ENCODE measurements at places on chromosomes 7 and 10. TPM values are rescaled to one million over a fixed set of nuclear protein-coding genes. Genes with fewer than 3 reads are reported as not detected.

DNA sequence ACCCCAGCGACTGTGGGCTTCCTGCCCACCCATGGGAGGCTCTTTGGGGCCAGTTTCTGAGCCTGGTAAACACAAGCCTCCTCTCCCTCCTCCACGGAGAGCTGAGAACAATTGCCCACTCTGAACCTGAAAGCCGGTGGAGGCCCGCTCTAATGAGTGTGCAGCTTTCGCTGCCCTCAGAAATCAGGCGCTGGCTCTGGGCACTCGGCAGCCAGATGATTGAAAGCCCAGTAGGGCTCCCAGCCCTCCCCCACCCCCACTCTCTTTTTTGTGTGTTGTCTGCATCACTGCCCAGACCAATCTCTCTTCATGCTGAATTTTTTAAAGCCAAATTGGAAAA, 438.9 kb downstream of the RPS24 start:
- H3K36me3 ChIP-seq = no peaks in the 10 kb centered on the region
- no peak for DNase-seq
- H3K27ac ChIP-seq = peak overlapping the region; percentile 71
- no peaks in the 10 kb centered on the region for H3K27me3 ChIP-seq

- no peaks in the 10 kb centered on the region for H3K36me3 ChIP-seq
- DNase-seq = no peak
- no peak overlapping the region for H3K4me3 ChIP-seq
- no peaks in the 10 kb centered on the region for H3K27me3 ChIP-seq
Observed at GRCh38 chr7:84624527-84624926, 429.9 kb upstream of the SEMA3A start.

DNA sequence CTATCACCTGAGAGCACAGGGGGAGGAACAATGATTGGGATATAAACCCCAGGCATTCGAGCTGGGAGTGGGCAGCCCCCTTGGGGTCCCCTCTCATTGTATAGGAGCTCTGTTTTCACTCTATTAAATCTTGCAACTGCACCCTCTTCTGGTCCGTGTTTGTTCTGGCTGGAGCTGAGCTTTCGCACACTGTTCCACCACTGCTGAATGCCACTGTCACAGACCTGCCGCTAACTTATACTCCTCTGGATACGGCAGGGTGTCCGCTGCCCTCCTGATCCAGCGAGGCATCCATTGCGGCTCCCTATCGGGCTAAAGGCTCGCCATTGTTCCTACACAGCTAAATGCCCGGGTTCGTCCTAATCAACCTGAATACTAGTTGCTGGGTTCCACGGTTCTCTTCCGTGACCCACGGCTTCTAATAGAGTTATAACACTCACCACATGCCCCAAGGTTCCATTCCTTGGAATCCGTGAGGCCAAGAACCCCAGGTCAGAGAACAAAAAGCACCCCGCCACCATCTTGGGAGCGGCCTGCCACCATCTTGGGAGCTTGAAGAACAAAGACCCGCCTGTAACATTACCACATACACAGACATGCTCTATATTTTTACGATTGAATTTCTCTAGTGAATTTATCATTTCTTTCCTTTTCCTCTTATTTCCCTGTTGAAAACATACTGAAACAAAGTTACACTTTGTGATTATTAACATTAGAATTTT, 9.0 kb downstream of the ZWINT start:
- no peaks in the 10 kb centered on the region for H3K4me1 ChIP-seq
- H3K4me3 ChIP-seq = no peak overlapping the region
- no peak overlapping the region for H3K27ac ChIP-seq
- no peaks in the 10 kb centered on the region for H3K36me3 ChIP-seq

- H3K4me3 ChIP-seq = no peak overlapping the region
- H3K4me1 ChIP-seq = no peaks in the 10 kb centered on the region
Observed at GRCh38 chr7:8161364-8161828, 100.6 kb downstream of the ICA1 start.

- no peaks in the 10 kb centered on the region for H3K4me1 ChIP-seq
- H3K36me3 ChIP-seq = no peaks in the 10 kb centered on the region
- peak; percentile 45 for DNase-seq
- no peak overlapping the region for H3K27ac ChIP-seq
- no peaks in the 10 kb centered on the region for H3K27me3 ChIP-seq
Observed at GRCh38 chr10:96740579-96741281, 20.4 kb upstream of the PIK3AP1 start.

- no peak overlapping the region for H3K27ac ChIP-seq
- peaks cover 9% of the 10 kb centered on the region for H3K4me1 ChIP-seq
- DNase-seq = no peak
- H3K27me3 ChIP-seq = no peaks in the 10 kb centered on the region
Observed at GRCh38 chr10:58275908-58276307, 6.9 kb downstream of the CISD1 start.

DNA sequence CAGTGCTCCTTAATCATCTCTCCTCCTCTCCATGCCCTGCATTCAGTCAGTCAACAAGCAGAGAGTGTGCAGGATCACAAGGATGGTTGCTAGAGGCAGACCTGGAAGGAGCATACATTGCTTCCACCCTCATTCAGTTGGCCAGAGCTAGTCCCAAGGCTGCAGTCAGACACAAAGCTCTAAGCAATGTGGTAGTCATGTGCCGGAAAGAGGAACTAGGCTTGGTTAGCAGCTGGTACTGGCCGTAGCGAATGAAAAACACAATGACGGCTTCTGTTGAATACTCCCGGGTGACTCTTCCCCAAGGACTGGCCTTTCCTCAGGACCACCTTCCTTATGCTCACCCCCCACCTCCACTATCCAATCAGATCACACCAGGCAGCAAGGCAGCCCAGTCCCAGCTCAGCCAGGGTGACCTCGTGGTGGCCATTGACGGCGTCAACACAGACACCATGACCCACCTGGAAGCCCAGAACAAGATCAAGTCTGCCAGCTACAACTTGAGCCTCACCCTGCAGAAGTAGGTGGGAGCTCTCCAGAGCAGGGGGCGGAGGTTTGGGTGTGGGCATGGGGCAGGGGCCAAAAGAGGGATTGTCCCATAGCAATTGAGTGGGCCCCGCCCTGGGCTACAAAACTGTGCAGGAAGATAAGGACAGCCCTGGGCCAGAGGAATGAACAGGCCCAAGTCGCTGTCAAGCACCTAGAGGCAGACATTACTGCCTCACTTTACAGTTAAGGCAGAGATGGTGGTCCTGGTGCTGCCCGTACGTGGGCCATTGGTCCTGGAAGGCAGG, 10.9 kb downstream of the LDB3 start:
- no peaks in the 10 kb centered on the region for H3K36me3 ChIP-seq
- no peak overlapping the region for H3K4me3 ChIP-seq
- DNase-seq = peak; percentile 41
- H3K4me1 ChIP-seq = peaks cover 24% of the 10 kb centered on the region
- H3K27ac ChIP-seq = no peak overlapping the region

GRCh38 chr7:38142736-38143135, 35.3 kb upstream of the STARD3NL start:
- H3K27ac ChIP-seq = no peak overlapping the region
- no peak for DNase-seq
- H3K36me3 ChIP-seq = no peaks in the 10 kb centered on the region
- no peak overlapping the region for H3K4me3 ChIP-seq
- no peaks in the 10 kb centered on the region for H3K27me3 ChIP-seq

GRCh38 chr10:66822801-66823200, 103.0 kb upstream of the LRRTM3 start:
- no peaks in the 10 kb centered on the region for H3K36me3 ChIP-seq
- H3K4me1 ChIP-seq = peaks cover 9% of the 10 kb centered on the region
- DNase-seq = peak; percentile 15

GRCh38 chr7:31320675-31321074, 19.9 kb downstream of the NEUROD6 start:
- no peak overlapping the region for H3K4me3 ChIP-seq
- DNase-seq = no peak
- H3K36me3 ChIP-seq = no peaks in the 10 kb centered on the region

DNA sequence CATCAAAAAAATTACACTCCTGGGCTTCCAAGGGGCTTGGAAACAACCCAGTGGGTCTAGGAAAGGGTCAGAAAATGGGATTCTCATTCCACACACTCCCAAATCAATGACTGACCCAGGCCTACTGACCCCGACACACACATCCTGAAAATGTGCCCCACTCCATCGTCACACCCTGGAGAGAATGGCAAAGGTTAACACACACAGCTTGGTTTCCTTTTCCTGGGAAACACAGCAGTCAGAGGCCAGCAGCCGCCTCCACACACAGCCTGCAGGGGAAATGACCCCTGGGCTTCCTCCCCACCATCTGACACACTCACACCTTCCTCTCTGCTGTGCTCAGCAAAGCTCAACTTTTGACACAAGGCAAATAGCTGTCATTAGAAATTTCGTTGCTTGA, 42.9 kb downstream of the SH3PXD2A start:
- H3K27me3 ChIP-seq = no peaks in the 10 kb centered on the region
- peaks cover 46% of the 10 kb centered on the region for H3K4me1 ChIP-seq
- no peak overlapping the region for H3K4me3 ChIP-seq
- H3K36me3 ChIP-seq = no peaks in the 10 kb centered on the region

GRCh38 chr7:150937848-150938561, 40.1 kb downstream of the KCNH2 start:
- DNase-seq = no peak
- H3K4me3 ChIP-seq = no peak overlapping the region
- no peaks in the 10 kb centered on the region for H3K27me3 ChIP-seq

DNA sequence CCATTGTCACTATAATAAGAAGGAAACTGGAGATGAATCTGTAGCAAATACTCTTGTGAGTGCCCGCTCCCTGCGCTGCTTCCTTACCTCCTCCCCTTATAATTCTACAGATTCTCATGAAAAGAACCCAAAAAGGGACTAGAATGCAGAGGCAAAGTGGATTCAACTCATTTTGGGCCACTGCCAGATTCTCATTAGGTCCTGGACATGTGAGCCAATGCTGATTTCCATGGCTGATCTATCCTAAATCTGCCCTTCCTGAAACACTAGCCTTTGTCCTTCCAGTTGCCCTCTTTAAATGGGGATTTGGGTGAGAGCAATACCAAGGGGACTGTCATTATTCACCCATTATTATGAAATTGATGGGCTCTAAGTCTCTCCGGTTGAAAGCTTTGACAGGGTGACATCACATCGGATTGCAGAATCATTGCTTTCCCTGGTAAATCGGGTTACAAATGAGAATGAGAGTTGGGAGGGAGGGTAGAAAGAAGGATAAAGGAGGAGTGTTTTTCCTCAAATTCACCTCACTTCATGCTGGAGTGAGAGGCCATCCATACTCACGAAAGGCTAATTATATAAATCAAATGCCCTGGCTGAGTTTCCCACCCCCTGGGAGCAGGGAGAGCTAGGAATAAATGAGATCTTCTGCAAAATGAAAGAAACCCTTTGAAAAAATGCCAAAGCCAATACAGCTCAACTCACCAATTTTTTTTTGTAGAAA, 37.5 kb downstream of the PTN start:
- H3K27ac ChIP-seq = no peak overlapping the region
- H3K4me1 ChIP-seq = no peaks in the 10 kb centered on the region
- no peak overlapping the region for H3K4me3 ChIP-seq
- no peak for DNase-seq
- no peaks in the 10 kb centered on the region for H3K27me3 ChIP-seq

DNA sequence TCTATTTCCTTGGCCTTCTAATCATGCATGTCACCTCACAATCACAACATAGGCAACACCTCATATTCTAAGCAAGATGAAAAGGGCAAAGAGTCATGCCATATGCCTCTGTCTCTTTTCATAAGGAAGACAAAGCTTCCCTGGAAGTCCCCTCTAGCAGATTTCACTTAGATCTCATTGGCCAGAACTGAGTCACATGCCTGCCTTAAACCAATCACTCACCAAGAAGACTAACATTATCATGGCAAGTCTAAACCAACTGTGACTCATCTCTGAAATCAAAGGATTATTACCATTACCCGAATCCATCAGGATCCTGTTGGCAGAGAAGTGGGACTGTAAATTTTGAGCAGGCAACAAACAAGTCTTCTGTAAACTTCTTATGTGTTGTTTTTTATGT, 27.8 kb downstream of the CAV1 start:
- H3K4me1 ChIP-seq = no peaks in the 10 kb centered on the region
- H3K27me3 ChIP-seq = no peaks in the 10 kb centered on the region
- no peaks in the 10 kb centered on the region for H3K36me3 ChIP-seq

- H3K4me1 ChIP-seq = no peaks in the 10 kb centered on the region
- no peak overlapping the region for H3K4me3 ChIP-seq
- H3K36me3 ChIP-seq = no peaks in the 10 kb centered on the region
- no peaks in the 10 kb centered on the region for H3K27me3 ChIP-seq
- no peak for DNase-seq
Observed at GRCh38 chr10:27911011-27911410, 87.9 kb downstream of the ODAD2 start.

DNA sequence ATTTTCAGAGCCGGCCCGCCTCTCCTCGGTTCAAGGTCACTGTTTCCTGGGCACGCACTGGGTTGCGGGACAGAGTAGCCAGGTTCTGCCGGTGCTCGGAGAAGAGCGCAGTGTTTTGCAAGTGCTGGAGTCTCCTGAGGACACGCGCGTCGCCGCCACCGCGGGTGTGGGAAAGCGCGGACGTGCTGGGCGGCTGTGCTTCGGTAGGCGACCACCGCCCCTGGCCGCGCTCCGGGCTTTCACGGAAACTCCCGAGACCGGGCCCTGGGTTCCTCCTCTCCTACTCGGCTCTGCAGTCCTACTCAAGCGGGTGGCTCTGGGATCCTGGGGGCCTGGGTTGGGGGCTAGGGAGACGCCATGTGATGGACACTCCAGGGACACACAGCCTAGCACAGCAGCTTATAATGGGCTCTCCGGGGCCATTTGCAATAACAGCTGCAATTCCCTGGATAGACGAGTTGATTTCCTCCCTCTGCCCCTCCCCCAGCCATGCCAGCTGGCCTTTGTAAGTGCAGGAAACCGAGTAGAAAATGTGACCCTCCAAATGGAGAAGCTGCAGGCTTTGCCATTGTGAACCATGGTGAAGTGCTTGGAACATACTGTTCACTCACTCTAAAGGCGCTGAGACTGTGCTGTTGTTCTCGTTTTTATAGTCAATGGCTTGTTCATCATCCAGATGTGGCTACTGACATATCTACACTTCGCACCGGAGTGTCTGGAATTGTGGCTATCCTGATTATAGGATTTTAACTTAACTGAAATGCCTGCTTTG, 2.1 kb downstream of the FRAT1 start:
- H3K36me3 ChIP-seq = no peaks in the 10 kb centered on the region
- peak overlapping the region; percentile 92 for H3K27ac ChIP-seq
- H3K27me3 ChIP-seq = no peaks in the 10 kb centered on the region
- H3K4me1 ChIP-seq = peaks cover 21% of the 10 kb centered on the region
- peak; percentile 49 for DNase-seq

DNA sequence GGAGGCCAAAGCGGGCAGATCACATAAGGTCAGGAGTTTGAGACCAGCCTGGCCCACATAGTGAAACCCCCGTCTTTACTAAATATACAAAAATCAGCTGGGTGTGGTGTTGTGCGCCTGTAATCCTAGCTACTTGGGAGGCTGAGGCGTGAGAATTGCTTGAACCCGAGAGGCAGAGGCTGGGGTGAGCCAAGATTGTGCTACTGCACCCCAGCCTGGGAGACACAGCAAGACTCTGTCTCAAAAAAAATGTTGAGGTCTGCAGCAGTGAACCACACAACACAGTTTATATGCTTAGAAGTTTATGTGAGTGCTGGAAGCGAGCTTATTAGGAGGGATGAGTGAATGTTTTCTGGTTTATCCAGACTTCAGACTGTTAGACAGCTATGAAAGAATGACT, 10.4 kb downstream of the LHPP start:
- no peaks in the 10 kb centered on the region for H3K27me3 ChIP-seq
- DNase-seq = no peak
- no peak overlapping the region for H3K4me3 ChIP-seq
- no peaks in the 10 kb centered on the region for H3K36me3 ChIP-seq

The PNLIP gene
- total RNA-seq = not detected

The SH2D4B gene
- total RNA-seq = 0.32 TPM

The KCNH2 gene
- 9.5 TPM for total RNA-seq

The ADRA2A gene
- 16.2 TPM for total RNA-seq

The FGL2 gene
- 34.0 TPM for total RNA-seq

The TPST1 gene
- 12.5 TPM for total RNA-seq

The AQP1 gene
- total RNA-seq = 98.3 TPM

The CUZD1 gene
- total RNA-seq = not detected
